NCI-H1092 (cell line): ENCODE measurements at places on chromosomes 2 and 18.

- DNase-seq, result no peak
Measured at GRCh38 chr2:113831161-113831560, 58.7 kb upstream of the ACTR3 start.

GRCh38 chr2:38230756-38231155 is 146.3 kb downstream of the ATL2 start:
- DNase-seq, result no peak

- no peak for DNase-seq
Measured at GRCh38 chr2:69047625-69048145, 34.7 kb downstream of the ANTXR1 start.

DNA sequence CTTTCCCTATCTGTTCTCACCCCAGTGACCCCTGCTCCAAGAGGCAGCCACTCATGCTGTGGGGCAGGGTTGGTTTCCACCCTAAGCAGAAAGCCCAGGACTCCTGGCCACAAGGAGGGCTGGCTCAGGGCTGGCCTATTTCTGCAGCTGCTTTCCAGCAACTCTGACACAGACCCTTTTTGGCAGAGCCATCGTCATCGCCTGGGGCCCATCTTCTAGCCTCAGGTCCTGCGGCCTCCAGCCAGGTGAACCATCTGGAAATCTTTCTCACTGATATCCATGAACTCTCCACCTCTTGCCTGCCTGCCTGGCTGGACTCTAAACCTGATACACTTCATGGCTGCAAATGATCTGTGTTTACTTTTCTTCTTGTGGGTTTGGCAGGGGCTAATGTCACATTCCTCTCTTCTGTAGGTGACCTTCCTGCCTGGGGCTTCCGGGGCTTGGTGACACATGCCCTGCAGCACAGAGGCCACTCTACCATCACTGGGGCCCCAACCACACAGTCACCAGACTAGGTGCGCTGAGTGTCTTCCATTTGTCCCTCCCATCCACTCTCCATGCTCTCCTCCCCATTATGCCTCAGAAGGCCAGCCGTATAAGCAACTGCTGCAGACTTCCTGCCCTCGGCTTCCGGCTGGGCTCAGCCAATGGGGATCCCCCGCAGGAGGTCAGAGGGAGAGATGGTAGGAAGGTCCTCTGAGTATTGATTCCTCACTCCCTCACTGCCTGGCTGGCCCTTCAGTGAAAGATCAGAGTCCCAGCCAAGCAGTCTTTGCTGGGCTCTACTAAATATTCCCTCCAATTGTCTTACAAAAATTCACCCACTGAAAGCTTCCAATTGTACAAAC is 9.7 kb upstream of the COPS8 start:
- DNase-seq, result no peak

DNA sequence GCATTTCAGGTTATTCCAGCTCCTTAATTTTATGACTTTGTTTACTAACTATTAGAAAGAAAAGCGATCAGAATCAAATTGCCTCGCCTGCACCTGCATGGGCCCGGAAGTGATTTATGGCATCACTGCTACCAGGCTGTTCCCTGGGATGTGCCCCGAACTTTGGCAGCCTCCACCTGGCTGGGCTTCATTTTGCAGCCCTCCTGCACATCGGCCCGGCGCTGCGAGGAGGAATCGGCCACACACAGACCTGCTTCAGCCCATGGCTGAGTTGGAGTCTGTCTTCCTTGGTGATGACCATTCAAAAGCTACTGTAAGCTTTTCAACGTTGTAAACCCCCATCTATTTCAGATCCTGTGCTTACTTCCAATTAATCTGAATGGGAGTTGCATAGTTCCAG is 638.0 kb downstream of the RNF144A start:
- no peak for DNase-seq

- no peak for DNase-seq
Measured at GRCh38 chr2:109487871-109488655, 125.7 kb downstream of the SEPTIN10 start.

DNA sequence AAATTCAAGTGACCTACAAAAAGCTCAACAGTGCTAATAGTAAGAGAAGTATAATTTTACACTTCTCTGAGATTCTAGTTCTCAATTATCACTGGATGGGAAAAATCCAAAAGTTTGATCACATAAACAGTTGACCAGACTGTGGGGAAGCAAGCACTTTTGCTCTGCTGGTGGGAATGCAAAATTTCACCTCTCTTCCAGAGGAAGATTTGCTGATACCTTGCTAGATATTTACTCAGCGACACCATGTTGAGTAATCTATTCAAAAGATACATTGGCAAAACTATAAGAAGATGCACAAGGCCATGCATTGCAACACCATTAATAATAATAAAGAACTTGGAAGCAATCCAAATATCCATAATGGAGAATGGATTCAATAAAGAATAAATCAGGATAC is 204.4 kb downstream of the MREG start:
- no peak for DNase-seq

GRCh38 chr18:4181882-4182568 is 273.1 kb downstream of the DLGAP1 start:
- no peak for DNase-seq
